ENCODE measurements at places on chromosomes 2 and 18.

DNA sequence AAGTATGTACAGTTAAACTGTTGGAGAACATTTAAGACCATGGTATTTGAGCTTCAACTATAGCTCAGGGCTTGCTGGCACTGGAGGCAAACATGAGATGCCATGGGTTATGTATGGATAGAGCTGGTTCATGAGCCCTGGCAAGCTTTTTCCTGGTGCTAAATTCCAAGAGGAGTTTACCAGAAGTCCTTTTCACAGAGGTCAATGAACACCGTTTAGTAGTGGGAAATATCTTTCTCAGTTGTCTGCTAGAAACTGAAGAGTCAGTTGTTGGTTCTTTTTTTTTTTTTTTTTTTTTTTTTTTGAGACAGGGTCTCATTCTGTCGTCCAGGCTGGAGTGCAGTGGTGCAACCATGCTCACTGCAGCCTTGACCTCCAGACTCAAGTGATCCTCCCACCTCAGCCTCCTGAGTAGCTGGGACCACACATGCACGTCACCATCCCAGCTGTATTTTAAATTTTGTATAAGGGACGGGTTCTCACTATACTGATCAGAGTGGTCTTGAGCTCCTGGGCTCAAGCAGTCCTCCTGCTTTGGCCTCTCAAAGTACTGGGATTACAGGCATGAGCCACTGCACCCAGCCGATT lies 1.3 kb downstream of the KHK start:
- no peak for DNase-seq

DNA sequence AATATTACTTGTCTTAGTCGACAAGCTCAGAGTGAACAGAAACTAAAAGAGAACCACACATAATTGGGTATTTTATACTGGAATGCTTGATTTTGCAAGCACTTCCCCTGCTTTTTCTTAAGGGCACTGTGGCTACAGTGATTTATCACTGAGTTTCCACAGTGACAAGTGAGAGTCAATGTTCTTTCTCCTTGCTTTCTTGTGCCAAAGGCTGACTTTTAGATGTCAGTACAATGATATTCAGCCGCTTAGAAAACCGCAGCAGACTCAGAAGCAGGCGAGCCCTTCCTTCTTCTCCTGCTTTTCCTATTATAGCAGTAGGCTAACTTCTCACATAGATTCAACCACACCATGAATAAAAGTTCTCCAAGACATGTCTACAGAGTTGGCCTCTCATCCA lies 1603.6 kb upstream of the NXPH2 start:
- no peak for DNase-seq

DNA sequence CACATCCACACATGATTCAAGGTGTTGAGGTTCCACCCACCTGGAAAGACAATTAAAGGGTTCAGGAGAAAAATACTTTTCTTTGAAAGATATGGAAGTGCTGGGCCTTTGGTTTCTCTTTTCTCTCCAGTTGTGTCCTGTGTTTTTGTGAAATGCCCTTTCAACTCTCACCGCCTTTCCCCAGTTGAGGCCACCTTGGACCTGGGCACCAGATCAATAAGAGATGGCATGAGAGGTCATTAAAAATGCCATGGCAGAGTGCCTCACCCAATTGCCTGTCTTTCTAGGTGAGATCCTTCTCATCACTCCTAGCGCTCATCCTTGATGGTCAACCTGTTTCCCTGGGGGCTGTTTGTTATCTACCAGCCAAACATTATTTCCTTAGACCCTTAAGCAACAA lies 453.9 kb downstream of the TSN start:
- no peak for DNase-seq

GRCh38 chr2:172922815-172923214 lies 152.8 kb upstream of the MAP3K20 start:
- no peak for DNase-seq

GRCh38 chr2:217972490-217972889 lies 30.3 kb downstream of the TNS1 start:
- DNase-seq, result no peak

GRCh38 chr2:168212167-168212566 lies 35.2 kb downstream of the STK39 start:
- no peak for DNase-seq

DNA sequence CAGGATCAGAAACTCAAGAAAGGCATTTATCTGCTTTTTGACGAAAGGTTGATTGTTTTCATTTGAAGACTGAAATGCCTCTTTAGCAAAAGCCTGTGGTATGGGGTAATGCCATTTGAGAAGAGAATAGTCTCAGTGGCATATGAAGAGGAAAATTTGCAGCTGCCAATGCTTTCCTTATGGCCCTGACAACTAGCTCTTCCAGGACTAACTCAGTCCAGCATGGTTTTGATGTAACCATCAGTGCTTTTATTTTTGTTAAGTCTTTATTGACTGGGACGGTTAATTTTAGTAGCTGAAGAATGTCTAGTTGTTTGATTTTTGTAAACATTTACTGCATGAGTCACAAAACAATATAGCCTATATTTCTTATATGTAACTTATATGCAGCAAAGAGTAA lies 158.4 kb downstream of the LNPK start:
- no peak for DNase-seq

- no peak for DNase-seq
Observed at GRCh38 chr2:134660626-134661402, 58.0 kb downstream of the TMEM163 start.

- DNase-seq, result no peak
Observed at GRCh38 chr2:121063471-121063870, 221.5 kb downstream of the TFCP2L1 start.

DNA sequence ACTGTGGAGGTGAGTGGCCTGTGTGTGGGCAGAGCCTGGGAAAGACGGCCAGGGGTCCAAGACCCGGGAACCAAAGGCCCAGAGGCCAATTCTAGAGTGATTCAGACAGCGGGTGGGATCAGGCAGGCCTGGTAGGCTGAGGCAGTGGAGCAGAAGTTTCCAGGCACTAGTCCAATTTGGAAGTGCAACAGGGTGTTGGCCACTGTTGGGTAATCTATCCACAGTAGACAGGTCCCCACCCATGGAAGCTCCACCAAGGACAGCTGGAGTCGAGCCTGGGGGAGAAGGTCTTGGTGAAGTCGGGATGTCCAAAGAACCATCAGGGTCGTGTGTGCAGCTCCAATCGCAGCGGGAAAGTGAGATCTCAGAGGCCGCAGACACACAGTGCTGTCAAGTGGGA lies 125.8 kb upstream of the COPS8 start:
- DNase-seq, result no peak

- DNase-seq, result no peak
Observed at GRCh38 chr2:85257359-85257969, 70.3 kb downstream of the TGOLN2 start.

GRCh38 chr2:1749489-1750119 lies 5.3 kb upstream of the PXDN start:
- DNase-seq, result no peak
